ENCODE measurements at places on chromosomes 13 and 19.
A peak's percentile ranks its signal among the peaks of the same experiment; 100 is the strongest.

- no peak for DNase-seq
Measured at GRCh38 chr13:113044391-113045114, 61.0 kb upstream of the F7 start.

GRCh38 chr13:32316501-32316900 lies 1.2 kb downstream of the BRCA2 start:
- DNase-seq: no peak

- DNase-seq: no peak
Measured at GRCh38 chr13:42022796-42023493, 25.5 kb upstream of the DGKH start.

- DNase-seq: no peak
Measured at GRCh38 chr19:7494416-7495098, 5.7 kb upstream of the PEX11G start.

DNA sequence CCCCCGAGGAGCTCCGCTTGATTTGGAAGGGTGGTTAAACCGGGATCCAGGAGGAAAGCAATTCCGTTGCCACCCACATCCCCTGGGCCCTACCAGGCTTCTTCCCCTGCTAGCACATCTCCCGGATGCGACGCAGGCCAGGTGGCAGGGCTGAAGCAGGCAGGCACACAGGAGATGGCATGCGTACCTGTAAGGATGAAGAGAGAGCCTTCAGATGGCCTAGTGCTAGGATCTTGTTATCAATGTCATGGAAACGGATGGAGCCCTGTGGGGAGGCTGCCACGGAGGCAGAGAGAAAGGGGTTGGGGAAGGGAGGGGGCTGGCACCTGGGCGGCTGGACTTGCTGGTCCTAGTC lies 8.5 kb upstream of the SOX1 start:
- DNase-seq: peak; percentile 47

- no peak for DNase-seq
Measured at GRCh38 chr13:64075543-64076271, 2660.1 kb upstream of the PCDH20 start.

GRCh38 chr19:18108897-18109296 lies 11.3 kb downstream of the MAST3 start:
- DNase-seq: no peak

DNA sequence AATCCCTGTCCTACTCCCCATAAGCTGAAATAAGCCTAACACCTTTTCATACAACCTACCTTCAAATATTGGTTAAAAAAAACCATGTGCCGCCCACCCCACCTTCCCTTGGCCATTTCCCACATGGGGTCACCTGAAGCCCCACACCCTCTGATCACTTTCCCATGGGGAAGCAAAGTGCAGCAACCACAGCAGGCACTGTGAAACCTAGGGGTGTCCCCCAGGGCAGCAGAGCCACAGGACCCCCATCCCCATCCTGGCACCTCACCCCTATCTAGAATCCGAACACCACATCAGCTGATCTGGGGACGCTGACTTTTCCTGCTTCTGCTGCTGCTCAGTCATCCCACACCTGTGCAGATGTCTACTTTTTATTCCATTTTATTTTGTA lies 19.9 kb downstream of the CEACAM21 start:
- no peak for DNase-seq

DNA sequence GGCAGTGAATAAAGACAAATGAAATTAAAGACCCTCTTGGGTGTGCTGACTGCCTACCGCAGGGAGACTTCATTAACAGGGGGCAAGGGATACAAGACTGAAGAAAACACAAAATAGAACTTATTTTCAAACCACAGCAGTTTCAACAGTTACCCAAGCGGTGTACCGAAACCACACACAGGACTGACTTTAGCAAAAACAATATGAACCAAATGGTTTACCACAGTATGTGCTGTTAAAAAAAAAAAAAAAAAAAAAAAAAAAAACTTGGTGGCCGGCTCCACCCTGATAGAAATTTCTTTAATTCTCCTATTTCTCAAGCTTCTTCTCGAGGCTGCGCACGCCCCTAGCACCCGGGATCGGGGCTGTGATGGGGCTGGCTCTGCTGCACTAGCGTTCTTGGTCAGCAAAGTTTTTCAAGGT lies 42.6 kb downstream of the KLF2 start:
- DNase-seq: no peak

- no peak for DNase-seq
Measured at GRCh38 chr19:6480848-6481415, 655 bp downstream of the DENND1C start.

DNA sequence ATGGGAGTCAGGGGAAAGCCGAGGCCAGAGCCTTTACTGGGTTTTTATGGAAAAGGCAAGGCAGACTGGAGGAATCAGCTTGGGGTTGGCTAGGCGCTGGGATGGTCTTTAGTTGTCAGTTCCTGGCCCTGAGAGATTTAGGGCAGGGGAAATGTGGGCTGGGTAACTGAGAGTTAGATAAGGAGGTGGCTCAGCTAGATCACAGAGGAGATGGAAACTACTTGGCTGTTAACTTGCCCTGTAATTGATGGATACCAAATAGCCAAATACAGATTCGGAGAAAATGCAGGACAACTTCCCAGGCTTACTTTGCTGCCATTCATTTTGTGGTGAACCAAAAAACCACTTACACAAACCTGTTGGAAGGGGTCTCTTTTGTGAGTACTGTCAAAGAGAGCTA lies 54.0 kb downstream of the LRCH1 start:
- DNase-seq: no peak

- no peak for DNase-seq
Measured at GRCh38 chr13:41054212-41054877, 7.0 kb upstream of the WBP4 start.

GRCh38 chr19:35642798-35643254 lies 1.3 kb downstream of the ETV2 start:
- no peak for DNase-seq

- no peak for DNase-seq
Measured at GRCh38 chr19:13127811-13128575, 9.9 kb downstream of the NACC1 start.

DNA sequence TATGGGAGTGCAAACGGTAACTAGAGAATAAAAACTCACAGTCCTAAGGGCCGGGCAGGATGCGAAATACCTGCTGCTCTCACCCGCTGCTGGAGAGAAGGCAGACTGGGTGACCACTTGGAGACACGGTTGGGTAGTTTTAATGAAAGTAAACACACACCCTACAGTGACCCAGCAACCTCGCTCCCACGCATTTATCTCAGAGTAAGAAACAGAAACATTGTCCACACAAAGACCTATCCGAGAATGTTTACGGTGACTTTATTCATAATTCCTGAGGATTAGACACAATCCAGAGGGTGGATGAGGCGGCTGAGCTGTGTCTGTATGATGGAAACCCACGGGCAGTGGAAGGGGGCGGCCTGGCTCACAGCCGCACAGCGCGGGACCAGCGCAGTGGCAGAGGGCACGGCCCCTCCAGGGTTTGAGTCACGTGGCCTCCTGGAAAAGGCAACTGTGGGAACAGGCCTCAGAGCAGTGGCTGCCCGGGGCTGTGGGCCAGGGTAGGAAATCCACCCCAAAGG lies 73.5 kb upstream of the C13orf46 start:
- peak; percentile 73 for DNase-seq

DNA sequence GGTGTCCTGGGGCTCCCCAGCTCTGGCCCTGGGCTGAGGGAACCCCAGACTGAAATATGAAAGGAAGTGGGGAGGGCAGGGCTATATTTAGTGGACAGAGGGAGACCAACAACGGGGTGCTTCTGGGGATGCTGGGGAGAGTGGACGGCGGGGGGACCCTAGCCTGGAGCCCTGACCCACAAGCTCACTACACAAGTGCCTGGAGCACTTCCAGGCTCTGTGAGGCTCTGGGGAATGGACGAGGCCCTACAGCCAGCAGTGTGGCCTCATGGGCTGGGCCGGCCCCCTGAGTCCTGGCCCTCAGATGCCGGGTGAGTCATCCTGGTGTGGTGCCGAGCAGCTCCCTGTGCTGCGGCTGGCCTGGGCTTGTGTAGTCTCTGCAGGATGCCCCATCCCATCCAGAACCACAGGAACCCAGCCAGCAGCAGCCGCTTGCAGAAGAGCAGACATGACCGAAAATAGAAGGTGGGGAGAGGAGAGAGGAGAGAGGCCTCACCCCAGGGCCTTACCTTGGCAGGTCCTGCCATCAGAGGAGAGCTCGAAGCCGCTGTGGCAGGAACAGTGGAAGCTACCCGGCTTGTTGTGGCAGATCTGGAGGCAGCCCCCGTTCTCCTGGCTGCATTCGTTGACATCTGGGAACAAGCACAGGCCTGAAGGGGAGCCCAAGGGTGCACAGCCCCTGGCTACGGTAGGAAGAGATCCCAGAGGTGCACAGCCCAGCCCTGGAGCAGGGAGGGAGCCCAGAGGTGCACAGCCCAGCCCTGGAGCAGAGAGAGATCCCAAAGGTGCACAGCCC lies 26.1 kb downstream of the GAS6 start:
- peak; percentile 96 for DNase-seq

DNA sequence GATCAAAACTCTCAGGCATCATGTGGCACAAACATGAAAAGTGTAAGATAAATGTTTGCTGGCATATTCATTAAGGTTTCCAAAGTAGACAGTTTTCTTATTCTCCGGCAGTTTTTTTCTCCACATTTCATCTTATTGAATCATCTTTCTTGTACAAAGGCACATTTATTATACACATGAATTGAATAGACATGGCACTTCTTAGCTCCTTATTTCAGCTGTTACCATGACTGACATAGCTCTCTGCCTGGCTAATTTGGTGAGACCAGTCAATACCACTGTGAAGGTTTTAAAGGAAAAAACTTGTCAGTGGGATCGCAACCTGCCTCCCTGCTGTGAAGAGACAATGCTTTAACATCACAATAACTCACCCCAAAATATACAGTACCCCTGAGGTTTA lies 285.0 kb upstream of the PCDH20 start:
- no peak for DNase-seq

DNA sequence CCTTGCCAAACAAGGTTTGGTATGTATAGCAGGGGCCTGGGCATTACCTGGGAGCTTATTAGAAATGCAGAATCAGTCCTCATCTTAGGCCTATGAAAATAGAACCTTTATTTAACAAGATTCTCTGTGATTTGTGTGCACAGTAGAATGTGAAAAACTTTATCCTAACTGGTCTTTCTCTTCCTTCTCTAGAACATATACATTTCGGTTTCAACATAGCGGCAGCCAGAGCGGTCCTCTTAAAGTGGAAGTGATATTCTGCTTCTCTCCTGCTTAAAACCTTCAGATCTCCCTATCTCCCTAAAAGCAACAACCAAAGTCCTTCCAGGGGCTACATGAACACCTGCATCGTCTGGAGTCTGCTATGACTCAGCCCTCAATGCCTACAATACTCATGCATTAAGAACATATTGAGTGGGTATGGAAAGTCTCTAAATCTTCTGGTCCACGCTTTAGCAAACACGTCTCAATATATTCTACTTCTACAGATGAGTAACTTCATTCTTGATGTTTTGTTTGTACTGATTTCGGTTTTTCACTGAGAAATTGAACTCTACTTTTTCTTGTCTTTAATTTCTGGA lies 84.5 kb downstream of the SPRY2 start:
- DNase-seq: no peak

GRCh38 chr19:1168572-1169410 lies 5.3 kb downstream of the SBNO2 start:
- DNase-seq: no peak

DNA sequence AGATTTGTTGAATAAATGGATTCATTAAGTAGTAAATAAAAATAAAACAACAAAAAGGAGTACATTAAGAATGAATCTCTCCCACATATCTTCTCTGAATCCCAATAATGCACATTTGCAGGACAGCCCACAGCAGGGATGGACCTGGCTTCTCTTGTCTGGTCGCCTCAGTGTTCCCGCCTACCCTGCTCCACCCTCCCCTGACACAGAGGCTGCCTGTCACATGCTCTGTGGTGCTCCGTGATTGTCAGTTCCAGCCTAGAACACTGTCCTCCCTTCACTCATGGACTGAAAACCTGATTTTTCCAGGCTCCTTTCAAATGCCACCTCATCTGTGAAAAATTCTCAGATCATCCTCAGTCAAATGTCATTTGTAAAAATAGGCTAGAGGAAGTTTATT lies 94.5 kb upstream of the GPR12 start:
- no peak for DNase-seq

- no peak for DNase-seq
Measured at GRCh38 chr13:105364191-105364590, 1171.3 kb downstream of the EFNB2 start.

DNA sequence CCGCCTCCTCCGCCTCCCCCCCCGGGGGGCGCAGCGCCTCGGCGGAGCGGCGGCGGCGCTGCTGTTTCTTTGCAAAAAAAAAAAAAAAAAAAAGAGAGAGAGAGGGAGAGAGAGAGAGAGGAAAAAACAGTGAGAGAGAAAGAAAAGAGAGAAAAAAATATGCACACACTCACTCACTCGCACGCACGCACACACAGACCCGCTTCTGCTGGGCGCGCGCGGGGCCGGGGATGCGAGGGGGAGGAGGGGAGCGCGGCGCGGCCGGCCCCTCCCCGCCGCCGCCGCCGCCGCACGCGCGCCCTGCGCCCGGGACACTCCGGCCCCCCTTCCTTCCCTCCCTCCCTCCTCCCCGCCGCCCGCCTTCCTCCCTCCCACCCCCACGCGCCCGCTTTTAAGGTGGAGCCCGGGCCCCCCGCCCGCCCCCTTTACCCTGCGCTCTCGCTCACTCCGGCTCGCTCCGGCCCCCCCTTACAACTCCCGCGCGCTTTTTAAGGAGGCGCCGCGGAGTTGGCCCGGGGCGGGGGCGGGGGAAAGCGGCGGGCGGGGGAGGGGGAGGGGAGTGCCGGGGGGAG lies at the start of gene SAMD1:
SAMD1 (minus strand) TSS at position 243 of the 572 bp plus-strand sequence.
- peak; percentile 29 for DNase-seq

DNA sequence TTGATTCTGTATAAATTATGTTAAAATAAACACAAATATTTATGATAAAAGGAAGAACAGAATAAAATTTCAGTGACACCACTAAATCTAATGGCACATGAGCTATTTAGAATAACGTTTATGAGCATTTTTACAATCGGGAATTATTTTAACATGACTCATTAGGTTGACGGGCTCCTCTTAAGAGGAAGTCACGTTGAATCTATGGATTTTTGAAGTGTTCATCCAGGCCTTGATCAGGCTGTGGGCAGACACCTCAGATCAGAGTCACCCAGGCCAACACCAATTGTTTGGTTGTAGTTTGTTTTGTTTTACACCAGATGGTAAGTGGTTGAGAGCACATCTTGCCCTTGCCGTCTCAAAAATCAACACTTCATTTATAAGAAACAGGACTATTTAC lies 257.8 kb downstream of the FOXO1 start:
- DNase-seq: no peak

GRCh38 chr19:35161434-35161743 lies 6.9 kb downstream of the FXYD5 start:
- no peak for DNase-seq

Measured in DMS79 (cell line).